ENCODE measurements at places on chromosomes 12 and 14.

- no peak for DNase-seq
Measured at GRCh38 chr12:43836475-43836989, 651 bp downstream of the TMEM117 start.

DNA sequence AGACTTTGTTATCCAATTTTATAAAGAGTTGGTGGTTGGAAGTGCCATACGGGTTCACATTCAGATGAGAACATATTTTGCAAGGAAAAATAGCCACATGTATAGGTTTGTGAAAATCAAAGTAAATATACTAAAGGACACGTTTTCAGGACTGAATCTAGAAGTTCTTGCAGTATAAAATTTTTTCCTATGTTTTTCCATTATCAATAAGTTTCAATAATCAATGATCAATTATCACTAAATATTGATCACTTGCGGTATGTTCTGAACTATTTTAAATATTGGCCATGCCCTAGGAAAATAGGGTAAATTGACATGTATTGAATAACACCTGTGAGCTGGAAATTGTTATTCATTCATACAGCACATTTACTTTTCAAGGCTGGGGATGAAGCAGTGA is 25.9 kb downstream of the ALG10B start:
- no peak for DNase-seq

DNA sequence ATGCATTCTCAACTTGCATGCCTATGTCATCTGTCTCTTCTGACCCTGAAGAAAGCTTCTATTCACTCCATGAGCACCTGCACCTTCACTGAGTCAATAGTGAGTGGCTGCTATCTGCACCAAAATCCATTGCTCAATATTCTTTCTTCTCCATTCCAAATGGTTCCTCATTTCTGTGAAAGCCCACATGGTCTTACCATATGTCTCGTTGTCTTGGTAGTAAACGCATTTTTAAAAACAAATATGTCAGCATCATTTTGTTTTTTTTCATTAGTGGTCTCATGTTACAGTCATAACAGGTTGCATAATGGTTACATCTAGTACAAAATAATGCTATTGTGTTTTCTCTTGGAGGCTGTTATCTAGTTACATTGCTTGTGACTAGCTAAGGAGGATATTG is 106.9 kb upstream of the CPM start:
- no peak for DNase-seq

GRCh38 chr12:55933169-55933798 is 2.3 kb downstream of the DGKA start:
- DNase-seq = no peak

- no peak for DNase-seq
Measured at GRCh38 chr14:52923902-52924575, 26.8 kb downstream of the FERMT2 start.

DNA sequence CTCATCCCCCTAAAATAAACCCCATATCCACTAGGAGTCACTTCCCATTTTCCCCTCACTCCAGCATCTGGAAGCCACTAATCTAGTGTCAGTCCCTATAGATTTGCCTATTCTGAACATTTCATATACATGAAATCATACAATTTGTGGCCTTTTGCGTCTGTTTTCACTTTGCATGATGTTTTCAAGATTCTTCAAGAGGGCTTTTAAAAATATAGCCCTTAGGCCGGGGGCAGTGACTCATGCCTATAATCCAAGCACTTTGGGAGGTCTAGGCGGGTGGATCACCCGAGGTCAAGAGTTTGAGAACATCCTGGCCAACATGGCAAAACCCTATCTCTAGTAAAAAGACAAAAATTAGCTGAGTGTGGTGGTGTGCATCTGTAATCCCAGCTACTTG is 104.7 kb downstream of the VEZT start:
- no peak for DNase-seq

DNA sequence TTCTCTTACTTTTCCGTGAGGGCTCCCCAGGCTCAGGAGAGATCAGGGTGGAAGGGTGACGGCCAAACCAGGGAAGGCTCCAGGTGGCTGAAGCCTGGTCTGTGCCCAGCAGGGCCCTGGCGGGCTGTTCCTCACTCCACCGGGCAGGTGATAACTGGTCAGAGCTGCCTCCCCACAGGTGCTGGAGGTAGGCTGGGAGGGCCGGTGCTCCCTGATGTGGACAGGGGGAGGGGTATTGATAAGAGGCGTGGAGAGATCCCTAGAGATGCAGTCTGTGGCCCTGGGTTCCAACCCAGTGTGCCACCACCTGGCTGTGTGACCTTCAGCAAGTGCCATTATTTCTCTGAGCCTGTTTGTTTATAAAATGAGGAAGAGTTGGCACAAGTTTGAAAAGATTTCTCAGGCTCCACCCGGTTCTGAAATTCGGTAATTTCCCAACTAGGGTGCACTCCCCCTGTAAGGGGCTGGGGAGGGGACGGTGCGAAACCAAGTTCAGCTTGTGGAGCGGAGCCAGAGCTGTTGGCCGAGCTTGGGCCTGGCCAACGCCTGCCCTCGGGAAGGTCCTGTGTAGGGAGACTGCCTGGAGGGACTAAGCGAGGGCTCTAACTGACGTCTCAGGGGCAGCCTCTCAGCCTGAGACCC is 1.0 kb upstream of the NR4A1 start:
- no peak for DNase-seq

DNA sequence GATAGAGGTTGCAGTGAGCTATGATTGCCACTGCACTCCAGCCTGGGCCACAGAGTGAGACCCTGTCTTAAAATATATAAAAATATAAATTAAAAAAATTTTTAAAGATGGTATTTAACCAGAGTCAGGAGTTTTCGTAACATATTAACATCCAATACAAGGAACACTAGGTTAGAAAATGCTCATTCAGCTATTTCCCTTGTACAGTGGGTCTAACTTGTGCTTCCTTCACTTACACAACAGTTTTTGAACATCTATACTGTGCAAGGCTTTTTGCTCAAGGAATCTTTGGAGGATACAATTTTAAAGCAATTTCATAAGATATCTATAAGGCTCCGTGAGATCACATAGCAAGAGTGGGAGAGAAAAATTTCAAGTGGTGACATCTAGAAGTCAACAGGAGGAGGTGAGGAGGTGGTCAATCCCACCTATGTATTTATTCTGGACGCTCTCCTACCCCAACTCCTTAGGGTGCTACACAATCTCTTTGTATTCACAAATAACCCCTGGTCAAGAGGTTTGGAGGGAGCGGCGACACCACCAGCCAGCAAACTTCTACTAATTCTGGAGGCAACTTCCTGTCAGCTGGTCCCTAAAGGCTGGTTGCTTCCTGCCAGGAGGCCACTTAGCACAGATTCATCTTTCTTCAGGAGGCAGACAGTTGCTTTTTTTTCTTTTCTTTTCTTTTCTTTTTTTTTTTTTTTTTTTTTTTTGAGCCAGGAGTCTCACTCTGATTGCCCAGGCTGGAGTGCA is 22.2 kb downstream of the DUSP16 start:
- DNase-seq = no peak

DNA sequence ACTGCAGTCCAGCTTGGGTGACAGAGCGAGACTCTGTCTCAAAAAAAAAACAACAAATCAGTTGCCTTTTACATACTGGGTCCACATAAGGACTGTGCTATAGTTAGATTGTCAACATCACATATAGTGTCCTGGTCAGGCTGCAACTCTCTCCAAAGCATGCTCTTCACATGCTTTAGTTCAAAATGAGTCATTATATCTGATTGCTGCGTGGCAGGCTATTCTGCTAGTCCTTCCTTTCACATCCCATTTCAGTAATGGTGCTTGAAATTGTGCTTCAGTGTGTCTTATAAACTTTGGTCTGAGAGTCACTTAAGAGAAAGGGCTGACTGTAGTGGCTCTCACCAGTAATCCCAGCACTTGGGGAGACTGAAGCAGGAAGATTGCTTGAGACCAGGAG is 6.9 kb downstream of the LETMD1 start:
- no peak for DNase-seq

- no peak for DNase-seq
Measured at GRCh38 chr14:89290813-89291212, 126.2 kb downstream of the FOXN3 start.

DNA sequence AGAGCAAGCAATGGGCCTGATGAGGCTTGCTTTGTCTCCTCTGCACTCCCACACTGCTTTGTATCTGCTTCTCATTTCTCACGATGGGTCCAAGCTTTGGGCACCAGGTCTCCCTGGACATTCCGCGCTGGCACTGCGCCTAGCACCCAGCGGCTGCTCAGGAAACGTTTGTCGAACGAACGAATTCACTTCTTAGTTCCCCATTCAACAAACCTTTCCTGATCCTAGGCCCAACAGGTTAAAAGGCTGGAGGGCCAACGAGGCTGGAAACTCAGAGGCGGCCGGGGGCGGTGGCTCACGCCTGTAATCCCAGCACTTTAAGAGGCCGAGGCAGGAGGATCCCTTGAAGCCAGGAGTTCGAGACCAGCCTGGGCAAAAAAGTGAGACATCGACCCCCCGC is 1.0 kb upstream of the GLRX5 start:
- DNase-seq = no peak

- DNase-seq = no peak
Measured at GRCh38 chr12:70045036-70045435, 198.2 kb upstream of the CNOT2 start.

DNA sequence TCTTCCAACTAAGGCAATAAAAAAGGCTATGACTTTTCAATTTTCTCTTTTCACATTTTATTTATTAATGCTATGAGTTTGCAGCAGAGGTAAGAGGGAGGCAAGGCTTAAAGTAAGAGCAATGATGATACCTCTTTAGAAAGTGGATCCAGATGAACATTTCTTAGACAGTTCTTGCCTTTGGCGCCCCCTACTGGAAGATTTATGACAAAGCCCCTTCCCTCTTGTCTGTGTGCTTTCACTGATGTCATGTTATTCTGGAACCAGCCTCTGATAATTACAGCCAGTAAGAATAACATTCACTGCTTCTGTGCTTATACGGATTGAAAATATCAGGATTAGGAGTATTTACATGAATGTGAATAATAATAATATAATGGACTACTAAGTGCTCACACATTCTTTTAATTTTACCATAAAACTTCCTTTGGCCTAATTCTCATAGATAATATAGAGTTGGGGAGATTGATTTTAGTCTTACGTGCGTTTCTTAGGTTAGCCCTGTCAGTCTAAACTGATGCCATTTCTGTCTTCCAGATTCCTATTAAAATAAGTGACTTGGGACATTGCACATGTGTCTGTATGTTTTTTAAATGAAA is 1929.9 kb upstream of the SEL1L start:
- no peak for DNase-seq

DNA sequence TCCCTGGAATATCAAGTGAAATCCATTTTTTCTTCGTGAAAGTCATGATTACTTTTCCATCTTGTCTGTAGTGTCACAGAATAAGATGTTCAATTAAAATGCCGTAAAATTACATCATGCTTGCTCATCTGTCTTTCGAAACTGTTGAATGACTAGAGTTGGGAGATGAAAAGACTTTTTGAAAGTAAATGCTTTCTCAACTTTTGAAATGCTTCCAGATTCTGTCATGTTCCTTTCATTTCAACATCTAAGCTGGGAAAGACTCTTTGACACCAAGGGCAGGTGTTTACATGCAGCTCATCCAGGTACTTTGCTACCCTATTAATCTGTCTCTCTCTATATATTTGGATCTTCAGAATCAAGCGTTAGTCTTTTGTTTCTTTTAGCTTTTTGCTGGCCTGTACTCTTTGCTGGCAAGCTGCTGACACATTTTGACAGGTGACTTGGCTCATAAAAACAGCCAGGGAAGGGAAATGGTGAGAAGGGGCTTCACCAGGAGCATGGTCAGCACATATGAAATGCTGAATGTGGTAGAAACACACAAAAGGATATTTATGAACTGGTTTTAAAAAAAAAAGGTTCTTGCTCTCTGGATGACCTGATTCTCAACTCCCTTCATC is 77.0 kb upstream of the METAP2 start:
- DNase-seq = no peak

DNA sequence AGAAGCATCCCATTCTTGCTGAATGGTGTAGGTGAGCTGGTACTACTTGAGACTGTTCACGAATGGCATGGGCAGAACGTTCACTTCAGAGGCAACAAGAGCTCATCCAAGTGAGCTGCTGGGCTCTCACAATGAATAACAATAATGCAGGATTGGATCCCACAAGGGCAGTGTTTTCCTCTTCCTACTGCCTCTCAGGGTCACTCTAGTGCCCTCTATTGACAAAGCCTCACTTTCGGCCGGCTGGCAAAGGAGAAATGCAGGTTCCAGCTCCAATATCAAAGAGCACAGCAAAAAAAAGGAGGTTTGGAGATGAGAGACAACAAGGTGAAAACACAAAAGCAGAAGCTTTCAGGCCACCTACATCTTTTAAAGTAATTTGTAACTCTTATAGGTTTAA is 74.6 kb upstream of the MYF6 start:
- DNase-seq = no peak

All from GM12891 (cell line).